CD8-positive, alpha-beta memory T cell (primary cell): ENCODE measurements at places on chromosomes 3 and 15. TPM values are rescaled to one million over a fixed set of nuclear protein-coding genes. Genes with fewer than 3 reads are reported as not detected.

GRCh38 chr15:99209326-99209725 lies 40.1 kb downstream of the TTC23 start:
- no peak for DNase-seq

DNA sequence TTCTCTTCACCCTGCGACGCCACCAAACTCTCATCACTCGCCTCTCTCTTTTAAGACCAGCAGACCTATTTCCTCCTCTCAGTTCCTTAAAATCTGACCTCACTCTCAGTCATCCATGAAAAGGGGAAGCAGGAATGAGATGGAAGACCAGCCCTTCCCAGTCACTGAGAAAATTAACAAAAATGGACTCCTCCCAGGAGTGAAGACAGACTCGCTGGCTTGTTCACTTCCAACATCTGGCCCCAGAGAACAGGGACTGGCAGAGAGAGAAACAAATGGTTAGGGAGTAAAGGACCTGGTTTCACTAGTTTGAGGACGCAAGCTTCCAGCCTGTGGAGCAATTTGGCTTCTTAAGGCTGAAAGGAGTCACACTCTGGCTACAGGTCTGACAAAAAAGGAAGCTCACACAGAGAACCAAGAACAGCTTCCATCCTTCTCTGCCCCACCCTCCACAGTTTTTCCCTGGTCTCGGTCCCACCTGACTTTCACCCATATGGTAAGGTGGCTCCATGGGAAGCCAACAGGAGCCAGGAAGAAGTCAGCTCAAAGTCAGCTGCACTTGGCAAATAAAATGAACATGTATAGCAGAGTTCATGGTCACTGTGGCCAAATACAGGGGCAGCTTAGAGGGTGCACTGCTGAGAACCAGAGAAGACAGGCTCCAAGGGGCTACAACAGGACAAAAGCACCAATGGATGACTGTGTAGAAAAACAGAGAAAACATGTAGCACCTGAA lies 57.2 kb downstream of the ITGB5 start:
- no peak for DNase-seq

PLSCR4 gene
- total RNA-seq, result not detected

DNA sequence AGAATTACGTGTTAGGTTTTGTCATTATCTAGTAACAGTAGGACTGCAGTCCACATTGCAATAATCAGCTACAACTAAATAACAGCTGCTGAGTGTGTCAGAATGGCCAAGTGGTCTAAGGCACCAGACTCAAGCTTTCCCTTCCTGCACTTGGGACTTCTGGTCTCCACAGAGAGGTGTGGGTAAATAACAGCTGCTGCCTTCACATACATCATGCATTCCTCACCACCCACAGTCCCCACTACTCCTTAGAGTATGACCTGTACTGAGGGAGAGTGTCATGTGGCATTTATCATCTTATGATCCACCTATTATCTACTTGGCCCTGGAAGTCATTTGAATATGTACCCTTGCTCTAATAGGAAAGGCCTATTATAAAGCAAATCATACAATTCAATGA lies 22.2 kb upstream of the ZMAT3 start:
- no peak for DNase-seq

CKMT1A gene
- not detected for total RNA-seq

DNA sequence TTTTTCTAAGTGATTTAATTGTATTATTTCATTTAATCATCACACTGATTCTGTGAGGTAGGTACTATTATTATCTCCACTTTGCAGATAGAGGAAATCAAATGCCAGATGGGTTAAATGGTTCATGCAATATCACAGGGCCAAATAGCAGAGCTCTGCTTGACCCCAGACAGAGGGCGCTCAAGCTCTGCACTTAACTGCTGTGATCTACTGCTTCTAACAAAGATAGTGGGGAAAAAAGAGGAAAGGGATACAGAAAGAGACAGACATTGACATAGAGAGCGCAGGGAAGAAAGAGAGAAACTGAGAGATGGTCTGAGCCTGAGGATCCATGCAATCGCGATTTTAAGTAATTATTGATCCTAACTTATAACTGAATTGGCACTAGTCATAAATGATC lies 279.1 kb upstream of the THRB start:
- no peak for DNase-seq

CSPG4 gene
- not detected for total RNA-seq

DNA sequence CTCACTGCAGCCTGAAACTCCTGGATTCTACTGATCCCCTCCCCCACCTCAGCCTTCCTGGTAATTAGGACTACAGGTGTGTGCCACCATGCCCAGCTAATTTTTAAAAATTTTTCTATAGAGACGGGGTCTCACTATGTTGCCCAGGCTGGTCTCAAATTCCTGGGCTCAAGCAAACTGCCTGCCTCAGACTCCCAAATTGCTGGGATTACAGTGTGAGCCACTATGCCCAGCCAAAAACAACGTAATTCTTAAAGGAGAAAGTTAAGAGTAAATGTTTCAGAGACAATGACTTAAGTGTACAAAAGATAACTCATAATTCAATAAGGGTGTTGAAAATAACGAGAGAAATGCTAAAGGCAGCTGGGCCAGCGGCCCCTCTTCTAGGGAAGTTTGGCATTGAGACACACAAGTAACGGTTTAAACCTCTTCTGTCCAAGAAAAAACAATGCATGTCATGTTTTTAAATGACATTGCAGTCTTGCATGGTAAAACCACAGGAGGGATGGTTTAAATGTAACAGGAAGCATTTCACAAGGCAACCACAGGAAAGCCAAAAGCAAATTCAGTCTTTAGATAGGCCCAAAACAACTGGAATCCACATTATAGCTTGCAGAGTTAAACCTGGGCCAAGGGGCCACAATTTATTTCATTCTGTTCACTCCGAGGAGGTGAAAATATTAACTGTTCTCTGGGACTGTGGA lies 5.1 kb downstream of the PROK2 start:
- no peak for DNase-seq

DNA sequence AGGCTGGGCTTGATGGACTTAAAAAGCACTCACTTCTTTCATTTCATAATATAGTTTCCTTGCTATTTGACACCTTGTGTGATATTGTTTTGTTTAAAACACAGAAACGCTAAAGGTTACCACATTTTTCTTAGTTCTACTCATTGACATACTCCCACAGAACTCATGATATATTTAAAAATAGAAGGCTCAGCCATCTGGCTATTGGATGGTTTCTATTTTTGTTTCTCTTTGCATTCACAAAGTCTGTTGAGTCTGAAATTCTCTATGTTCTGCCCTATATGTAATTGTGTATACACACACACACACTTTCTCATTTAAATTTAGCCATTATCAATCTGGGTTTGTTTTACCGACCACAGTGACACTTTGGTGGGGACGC lies 128.2 kb downstream of the SOX2 start:
- DNase-seq, result no peak

DNA sequence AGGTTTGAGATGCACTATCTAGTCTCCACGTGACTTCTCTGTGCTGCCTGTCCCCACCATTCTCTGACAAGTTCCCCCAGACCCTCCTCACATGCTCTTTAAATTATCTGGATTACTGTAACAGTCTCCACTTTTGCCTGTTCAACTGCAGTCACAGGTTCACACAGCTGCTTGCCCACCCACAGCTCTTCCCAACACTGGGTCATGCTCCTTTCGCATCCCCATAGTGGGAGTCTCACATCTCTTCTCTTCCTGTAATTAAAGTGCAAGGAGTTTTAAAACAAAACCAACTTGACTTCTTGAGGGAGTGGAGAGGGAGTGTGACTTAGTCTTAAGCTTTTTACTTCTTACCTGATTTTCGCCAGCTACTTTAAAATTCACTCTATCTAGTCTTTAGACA lies 178.8 kb downstream of the PLCL2 start:
- DNase-seq, result no peak
